ENCODE measurements at places on chromosomes 3 and 15.

- DNase-seq = no peak
These were observed 206.8 kb downstream of the KBTBD8 start for GRCh38 chr3:67204951-67205350.

- DNase-seq = no peak
These were observed 94.7 kb upstream of the RBMS3 start for GRCh38 chr3:29186131-29186599.

DNA sequence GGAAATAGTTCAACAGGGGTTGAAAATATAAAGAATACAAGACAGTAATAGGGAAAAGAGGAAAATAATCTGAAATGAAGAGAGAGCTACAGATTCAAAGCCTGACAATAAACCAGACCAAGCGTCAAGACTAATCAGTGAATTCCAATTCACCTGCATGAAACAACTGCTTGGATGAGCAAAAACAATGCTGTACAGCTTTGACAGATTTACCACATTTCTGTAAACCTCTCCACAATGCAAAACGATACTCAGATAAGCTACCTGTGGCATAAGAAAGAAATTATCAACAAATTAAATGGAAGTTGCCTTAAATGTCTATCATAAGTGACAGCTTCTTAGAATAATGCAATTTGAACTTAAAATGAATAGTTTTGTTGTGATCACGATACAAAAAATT is 65.4 kb downstream of the GBE1 start:
- DNase-seq = no peak

DNA sequence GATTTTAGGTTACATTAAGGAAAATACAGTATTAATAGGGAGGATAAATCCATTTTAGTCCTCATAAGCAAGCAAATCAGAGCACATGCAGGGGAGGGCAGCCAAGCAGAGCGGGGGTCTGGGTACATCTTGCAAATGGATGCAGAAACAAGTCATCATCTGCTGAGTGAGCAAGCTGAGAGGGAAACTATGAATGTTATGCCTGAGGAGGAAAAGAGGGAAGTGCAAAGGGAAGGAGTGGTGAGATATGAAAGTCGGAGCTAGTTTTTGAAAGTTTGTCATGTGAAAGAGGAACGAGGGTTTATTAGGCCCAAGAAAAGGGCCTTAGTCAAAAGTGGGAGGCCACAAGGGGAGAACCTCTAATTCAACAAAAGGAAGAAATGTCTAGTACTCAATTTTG is 15.4 kb downstream of the PTX3 start:
- DNase-seq = no peak

DNA sequence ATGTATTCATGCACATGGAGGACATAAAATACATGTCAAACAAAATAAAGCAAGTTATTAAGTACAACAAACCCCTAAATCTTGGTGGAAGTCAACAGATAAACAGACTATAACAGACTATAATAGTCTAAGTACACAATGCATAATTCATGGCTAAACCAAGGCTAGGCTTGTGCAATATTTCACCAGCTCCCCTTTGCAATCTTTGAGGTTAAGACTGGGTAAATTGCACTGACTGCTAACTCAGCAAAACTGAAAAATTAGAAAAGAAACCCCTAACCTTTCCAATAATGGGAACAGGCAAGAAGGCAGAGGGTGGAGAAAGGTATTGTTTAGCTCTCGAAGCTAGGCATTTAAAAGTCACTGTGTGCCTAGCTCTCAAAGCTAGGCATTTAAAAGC is 304.9 kb upstream of the WNT5A start:
- DNase-seq = no peak

- no peak for DNase-seq
These were observed 74.5 kb downstream of the CPNE4 start for GRCh38 chr3:131960324-131960723.

- no peak for DNase-seq
These were observed 52.6 kb downstream of the WNT7A start for GRCh38 chr3:13827256-13827655.

DNA sequence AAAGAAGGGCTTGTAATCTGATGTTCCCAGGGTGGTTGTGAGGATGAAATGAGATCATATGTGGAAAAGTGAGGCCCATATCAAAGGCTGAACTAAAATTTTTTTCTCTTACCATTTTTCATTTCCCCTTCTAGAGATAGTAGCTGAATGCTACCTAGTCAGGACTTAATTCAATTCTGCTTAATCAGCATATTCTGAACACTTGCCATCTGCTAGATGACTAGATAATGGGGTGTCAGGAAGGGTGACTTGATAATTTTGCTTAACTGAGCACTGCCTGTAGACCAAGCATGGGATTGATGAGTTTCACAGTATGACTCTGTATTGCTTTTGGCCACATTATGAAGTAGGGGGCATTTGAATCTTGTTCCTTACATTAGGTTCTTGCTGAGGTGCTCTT is 136.2 kb downstream of the CHST2 start:
- no peak for DNase-seq

DNA sequence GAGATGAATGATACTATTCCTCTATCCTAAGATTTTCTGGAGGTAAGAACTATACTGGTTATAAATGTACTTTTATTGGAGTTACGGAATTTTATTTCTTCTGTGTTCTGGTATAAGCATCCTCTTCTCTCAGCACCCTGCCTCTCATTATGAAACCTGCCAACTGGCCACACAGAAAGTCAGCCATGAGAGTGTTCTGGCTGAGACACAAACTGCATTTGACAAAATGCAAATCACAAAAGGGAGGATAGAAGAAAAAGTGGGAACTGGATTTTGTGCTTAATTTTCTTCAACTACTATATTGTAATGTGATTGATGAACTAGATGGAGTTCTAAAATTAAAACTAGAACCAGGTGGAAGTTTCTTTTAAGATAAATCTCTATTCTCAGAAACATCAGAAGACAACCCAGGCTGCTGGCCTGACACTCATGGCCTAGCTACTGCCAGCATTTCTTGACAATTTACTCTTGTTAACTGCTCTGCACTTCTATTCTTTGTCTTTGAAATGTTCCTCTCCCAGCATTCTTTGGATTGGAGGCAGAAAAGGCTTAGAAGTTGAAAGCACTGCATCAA is 143.1 kb downstream of the WDR76 start:
- no peak for DNase-seq

- DNase-seq = no peak
These were observed 406.2 kb upstream of the RARB start for GRCh38 chr3:25021816-25022215.

GRCh38 chr3:46097691-46098241 is 70.5 kb upstream of the XCR1 start:
- peak; percentile 47 for DNase-seq

DNA sequence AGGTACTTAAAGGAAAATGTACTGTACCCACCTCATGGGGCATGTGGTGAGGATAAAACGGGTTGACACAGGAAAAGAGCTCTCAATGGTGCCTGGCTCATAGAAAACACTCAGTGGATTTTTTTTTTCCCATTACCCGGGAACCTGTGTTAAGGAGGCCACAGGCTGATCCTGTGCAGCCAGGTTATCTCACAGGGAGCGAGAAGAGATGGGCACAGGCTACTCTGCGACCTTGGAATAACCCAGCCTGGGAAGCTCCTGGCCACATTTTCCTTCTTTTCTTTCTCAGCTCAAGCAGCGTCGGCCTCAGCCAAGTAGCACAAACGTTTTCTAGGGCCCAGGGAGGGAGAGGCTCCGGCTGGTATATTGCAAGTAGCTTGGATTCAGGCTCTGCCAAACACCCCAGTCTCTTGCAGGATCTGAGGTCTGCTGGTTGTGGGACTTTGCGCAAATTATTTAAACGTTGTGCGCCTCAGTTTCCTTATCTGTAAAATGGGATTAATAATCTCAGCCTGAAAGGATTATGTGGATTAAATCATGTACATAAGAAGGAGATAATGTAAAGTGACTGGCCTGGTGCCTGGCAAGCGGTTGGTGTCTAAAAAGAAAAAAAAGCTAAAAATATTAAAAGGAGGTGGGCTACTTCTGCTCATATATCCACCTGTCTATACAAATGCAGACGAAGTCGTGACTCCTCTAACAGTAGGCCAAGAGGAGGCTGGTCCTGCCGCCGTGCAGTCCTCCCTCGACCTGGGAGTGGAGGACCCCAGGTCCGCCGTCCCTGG is 2.2 kb downstream of the FURIN start:
- DNase-seq = no peak

DNA sequence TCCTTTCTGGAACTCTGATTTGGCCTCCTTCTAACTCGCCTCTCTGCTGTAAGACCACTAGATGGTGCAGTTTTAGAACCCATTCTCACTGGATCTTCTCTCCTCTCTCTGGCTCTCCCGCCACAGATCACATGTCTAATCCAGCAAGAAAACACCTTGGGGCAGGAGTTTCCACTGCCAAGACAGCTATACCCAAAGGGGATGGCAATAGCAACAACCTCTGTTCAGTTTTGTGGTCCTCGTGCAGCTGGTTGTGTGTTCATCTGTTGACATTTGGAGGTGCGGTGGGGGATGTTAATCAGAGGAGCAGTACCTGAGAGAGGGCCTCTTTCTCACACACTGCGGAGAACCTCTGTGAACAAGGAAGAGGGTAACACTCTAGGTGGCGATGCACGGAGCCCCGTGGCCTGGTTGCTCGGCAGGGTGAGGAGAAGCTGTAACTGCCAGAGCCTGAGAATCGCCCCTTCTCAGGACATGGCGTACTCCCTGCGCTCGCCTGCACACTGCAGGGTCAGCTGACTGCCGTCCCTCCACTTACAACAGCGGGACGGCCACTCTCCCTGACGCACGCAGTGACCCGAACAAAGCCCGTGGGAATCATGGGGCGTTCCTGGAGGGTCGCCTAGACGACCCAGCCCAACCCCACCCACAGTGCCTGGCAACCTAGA is at the start of gene TEX55:
TEX55 (plus strand) TSS at position 666 of the 668 bp plus-strand sequence. CDS start 25 bp downstream, outside the sequence.
- DNase-seq = peak; percentile 24

DNA sequence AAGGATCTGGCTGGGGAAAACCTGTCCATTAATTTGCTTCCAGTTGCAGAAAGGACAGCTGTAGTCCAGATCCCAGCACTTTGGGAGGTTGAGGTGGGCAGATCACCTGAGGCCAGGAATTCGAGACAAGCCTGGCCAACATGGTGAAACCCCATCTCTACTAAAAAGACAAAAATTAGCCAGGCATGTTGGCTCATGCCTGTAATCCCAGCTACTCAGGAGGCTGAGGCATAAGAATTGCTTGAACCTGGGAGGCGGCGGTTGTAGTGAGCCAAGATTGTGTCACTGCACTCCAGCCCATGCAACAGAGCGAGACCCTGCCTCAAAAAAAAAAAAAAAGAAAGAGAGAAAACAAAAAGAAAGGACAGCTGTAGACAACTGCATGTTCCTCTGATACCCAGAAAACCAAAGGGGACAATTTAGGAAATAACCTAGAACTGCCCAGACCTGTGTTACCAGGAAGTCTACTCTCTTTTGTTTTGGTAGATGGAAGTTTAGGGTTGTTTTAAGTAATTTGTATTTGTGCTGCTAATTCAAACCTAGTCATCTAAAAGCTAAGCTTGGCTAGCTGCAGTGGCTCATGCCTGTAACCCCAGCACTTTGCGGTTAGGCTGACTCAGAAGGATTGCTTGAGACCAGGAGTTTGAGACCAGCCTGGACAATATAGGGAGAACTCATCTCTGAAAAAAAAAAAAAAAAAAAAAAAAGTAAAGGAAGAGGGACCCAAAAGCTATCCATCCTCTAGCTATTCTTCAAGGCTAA is 22.7 kb downstream of the EXD1 start:
- DNase-seq = no peak

DNA sequence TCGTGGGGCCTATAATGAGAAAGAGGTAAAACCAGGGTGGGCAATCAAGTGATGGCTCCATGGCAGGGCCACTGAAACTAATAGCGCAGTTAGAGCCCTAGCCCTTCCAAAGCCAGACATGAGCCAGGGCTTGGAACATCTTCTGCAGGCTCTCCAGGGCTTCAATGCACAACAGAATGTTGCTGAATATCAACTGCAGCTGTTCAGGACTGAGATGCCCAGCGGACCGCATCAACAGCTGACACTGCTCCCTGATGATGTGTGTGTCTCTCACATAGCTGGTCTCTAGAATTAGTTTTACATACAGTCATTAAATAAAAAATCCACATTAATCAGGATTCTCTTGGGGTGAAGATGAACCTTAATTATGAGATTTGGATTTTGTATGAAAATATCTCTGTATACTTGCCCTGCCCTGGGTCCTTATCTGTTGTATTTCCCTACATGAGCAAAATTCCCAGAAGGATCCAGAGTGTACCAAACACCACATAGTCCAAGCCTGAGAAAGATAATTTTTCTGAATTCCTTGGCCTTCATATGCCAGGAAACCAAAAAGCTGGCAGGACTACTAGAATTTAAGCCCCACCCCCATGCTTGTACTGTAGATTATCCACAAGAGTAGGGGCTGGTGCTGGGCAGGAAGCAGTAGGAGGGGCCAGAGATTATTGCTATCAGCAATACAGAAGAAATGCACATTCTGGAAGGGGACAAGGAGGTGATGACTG is 7.7 kb upstream of the GOLGB1 start:
- no peak for DNase-seq

GRCh38 chr3:129358177-129358771 is 70.2 kb downstream of the EFCAB12 start:
- no peak for DNase-seq

- no peak for DNase-seq
These were observed 246.1 kb downstream of the ADAMTS17 start for GRCh38 chr15:100095541-100096247.

DNA sequence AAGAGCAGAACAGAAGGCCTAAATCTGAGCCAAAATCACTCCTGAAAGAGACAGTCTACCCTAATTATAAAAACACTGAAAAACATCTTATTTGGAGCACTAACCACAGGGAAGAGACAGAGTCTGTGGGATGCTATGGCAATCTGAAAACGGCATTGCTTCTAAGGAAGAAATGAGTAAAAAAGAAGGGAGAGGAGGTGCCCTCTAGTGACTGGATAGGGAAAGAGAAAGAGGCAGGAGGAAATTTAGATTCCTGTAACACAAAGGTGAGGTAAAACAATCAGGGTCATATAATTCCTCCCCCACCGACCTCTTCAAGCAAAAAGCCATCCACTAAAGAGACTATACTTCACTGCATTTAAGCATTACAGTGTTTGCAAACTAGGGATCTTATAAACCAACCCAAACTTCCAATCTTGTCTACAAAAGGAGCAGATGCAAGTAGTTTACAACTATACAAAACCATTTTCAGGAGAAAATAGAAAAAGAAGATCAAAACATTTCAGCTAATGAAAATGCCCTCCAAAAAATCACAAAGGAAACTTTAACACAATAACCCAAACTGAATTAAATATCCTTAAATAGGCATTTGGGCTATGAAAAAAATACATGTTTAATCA is 32.6 kb downstream of the HACD2 start:
- DNase-seq = peak; percentile 17

DNA sequence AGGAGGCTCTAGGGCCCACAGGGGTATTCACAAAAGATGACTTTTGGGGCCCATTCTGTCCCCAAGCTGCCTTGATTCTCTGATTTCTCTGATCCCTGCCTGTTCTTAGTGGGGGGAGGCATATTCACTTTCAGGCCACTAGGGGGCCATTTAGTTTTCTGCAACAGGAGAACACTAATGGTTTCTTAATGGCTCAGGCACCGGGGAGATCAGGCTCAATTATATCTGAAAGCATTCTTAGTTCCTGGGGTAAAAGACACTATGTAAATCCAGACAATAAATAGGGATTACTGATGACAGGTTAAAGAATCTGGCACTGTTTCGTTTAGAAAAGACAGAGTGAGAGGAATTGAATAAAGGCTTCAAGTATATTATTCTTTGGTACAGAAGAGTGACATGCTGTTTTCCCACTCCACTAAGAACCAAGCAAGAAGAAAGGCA is 2.5 kb upstream of the INAFM2 start:
- peak; percentile 81 for DNase-seq

GRCh38 chr3:35864871-35865270 is 225.5 kb downstream of the ARPP21 start:
- no peak for DNase-seq

GRCh38 chr3:126731044-126731443 is 27.0 kb downstream of the CHCHD6 start:
- no peak for DNase-seq
